AG10803 (cell line): ENCODE measurements at places on chromosomes 11 and 22.

DNA sequence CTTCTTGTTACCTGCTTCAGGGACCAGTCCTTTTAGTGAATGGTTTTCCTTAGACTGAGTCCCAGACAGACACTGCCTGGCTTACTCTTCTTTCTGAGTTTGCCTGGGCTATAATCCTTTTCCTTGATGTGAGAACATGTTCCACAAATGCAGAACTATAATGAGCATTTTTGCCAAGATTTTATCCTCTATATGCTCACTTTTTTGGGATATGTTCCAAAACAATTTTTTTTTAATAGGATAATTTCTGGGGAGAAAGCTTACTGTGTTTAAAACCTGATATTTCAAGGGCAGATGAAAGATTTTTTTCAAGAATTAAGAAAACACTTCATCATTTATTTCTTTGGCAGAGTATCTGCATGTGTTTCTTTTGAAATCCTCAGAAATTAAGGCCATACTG is 110.0 kb upstream of the TENM4 start:
- no peak for DNase-seq

GRCh38 chr11:26765323-26765722 is 43.5 kb upstream of the SLC5A12 start:
- DNase-seq, result no peak

DNA sequence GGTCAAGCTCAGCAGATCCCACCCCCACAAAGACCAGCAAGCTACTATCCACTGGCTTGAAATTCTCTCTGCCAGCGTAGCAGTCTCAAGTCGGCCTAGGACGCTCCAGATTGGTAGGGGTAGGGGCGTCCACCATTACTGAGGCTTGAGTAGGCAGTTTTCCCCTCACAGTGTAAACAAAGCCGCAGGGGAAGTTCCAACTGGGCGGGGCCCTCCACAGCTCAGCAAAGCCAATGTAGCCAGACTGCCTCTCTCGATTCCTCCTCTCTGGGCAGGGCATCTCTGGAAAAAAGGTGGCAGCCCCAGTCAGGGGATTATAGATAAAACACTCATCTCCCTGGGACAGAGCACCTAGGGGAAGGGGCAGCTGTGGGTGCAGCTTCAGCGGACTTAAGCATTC is 1064.9 kb upstream of the TENM4 start:
- no peak for DNase-seq

DNA sequence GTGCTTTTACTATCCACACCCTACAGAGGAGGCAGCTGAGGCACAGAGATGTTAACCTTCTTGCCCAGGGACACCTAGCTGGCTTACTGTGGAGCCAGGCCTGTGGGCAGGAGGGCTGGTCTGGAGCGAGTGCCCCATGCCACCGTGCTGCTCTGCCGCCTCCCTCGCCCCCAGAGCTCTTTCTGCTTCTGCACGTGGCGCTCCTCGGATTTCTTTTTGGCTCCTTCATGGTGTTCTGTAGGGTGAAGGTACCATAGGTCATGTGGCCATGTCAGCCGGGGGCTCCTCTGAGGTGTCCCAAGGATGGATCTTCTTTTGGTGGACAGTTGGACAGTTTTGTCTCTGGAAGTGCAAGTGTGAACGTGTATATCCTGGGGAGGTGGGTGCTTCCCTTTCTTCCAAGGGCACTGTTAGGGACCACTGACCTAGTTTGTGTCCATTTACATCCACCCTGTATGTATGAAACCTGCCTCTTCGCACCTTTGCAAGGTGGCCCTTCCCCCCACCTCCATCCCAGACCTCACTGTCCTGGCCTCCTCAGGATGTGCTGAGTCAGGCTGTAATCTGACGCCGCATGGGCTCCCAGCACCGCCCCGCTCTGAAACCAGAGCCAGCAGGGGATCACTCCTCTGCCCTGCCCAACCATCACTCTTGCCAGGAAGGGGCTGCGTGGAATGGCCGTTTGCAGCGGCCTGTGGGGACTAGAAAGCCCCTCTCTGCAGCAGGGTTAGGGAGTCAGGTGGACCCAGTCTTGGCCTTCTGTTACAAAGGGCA is 31.7 kb downstream of the POLR3H start:
- DNase-seq, result peak; percentile 50

DNA sequence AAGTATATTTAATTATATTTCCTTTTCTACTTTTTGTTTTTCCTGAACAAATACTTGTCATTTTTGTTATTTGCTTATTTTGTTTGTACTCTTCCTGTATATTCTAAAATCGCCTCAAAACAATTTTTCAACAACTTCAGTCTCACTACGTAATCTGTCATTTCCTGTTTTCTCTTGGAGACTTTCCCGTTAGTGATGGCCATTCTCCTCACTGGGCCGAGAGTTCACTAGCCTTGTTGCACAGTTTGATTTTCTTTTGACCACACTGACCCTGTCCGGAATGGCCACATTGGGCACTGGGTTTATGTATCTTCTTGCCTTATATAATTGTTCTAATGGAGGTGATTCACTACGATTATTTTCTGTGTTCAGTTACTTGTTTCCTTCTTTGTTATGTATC is 726.1 kb downstream of the FAM181B start:
- no peak for DNase-seq

- DNase-seq, result peak; percentile 68
Measured at GRCh38 chr11:10192036-10192435, 102.0 kb downstream of the SBF2 start.

DNA sequence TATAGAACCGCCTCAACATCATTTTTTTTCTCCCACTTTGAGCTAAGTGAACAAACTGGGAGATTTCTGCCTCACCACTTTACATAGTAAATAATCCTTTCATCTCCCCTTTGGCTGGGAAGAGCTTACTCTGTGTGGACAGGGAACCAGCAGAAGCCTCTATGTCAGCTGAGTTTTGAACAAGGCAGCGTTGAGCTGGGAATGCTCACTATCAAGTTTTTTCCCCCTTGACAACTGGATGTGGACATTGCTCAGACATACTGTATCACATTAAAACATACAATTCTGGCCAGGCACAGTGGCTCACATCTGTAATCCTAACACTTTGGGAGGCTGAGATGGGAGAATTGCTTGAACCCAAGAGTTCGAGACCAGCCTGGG is 46.0 kb downstream of the AHNAK start:
- no peak for DNase-seq

GRCh38 chr11:66680966-66681645 is 3.4 kb upstream of the RBM4B start:
- no peak for DNase-seq

DNA sequence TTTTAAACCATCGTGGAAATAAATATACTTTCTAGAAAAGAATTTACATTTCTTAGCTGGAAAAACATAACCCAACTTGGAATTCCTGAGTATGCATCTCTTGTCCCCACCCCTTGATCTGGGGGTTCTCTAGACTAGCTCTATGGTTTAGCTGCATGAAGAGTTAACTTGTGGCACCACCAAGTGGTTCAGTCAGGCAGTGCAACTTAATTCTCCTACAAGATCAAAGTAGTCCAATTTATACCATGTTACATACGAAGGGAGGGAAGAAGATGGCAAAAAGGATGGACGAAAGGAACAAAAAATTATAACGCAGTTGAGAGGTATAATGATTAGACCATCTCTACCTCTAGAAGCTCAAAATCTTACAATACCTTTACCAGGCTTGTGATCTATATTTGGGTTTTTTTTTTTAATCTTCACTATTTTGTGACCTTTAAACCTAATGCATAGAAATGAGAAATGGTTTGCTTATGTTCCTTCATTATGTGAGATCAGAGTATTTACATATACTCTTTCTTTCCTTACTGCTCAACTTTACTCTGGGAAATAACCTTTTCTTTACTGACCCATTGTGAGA is 28.5 kb upstream of the ALKBH3 start:
- DNase-seq, result peak; percentile 79

GRCh38 chr22:50734343-50734771 is 3.6 kb upstream of the ACR start:
- DNase-seq, result no peak

DNA sequence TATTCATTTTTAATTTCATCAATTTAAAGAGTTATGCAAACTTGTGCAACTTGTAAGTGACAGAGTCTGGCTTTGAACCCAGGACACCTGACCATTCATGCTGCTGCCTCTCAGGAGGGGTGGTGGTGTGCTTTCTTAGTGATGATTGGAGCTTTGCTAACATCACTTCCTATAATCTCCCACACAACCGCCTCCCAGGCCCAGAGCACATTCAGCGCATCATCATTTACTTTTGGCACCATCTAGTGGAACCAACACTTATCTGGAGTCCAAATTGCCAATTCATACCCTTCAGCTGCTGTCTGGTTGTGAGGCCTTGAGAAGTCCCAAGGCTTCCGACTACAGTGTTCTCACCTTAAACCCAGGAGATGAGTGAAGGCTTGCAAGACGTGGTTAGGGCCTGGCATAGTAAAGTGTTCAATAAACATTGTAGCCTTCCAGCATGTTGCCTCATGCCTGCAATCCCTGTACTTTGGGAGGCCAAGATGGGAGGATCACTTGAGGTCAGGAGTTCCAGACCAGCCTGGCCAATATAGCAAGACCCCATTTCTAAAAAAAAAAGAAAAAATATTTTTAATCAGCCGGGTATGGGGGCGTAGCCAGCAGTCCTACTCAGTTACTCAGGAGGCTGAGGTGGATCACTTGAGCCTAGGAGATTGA is 1.1 kb upstream of the TTLL1 start:
- peak; percentile 89 for DNase-seq

DNA sequence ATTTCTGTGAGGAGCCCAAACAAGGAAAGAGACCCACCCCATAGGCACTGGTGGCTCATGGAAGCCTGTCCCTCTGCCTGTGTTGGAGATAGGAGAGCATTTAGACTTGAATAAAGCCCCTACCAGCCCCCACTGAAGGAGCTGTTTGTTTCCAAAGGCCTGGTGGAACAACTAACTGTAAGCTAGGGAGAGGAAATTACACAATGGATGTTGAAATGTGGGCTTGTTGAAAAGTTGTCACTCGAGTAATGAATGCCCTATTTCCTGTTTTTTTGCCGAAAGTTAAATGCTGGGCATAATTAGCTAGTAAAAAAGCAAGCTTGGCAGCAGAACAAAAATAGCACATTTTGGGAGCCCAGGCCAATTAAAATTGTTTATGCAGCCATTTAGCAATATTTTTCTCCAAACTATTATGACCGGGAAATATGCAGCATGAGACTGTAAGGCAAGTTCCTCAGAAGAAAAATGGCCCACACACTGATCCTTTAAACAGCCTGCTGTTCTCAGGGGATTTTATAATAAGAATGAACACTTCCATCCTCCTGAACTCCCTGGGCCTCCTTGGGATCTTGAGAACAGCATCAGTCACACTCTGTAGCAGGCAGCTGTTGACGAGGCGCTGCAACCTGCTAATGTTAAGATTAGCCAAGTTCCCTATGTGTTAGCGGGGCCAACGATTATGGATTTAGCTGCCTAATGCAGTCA is 38.6 kb upstream of the LMO2 start:
- peak; percentile 81 for DNase-seq

- no peak for DNase-seq
Measured at GRCh38 chr22:30249049-30250038, 2.8 kb upstream of the LIF start.

DNA sequence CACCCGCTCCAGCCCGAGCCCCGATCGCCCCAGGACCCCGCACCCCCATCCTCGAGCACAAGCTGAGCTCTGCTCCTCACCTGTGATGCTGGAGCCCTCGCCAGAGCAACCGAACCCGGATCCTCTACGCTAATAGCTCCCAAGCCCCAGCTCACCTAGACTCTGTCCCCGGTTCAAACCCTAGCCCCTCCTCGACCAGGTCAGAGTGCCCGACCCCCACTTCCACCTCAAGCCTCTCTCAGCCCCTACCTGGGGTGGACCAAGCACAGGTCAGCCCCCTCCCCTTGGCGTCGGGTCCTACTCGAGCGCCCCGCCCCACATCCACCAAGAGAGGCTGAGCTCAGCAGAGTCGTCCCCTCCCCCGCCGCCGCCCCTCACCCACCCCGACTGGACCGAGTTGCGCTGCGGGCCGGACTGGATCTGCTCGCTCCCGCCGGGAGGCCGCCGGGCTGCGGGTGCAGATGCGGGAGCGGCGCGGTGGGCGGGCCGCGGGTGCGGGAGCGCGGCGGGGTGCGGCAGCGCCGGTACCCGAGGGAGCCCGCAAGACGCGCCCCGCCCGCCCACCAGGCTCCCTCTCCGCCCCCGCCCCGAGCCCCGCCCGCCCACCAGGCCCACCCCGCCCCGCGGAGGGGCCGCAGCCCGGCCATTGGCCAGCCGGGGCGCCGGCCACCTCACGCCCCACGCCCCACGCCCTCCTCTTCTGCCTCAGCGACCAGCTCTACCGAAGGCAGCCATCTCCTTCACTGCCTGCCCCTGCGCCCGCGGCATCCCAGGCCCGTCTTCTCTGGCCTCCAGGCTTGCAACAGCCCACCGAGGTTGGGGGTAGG is 577 bp upstream of the DKK3 start:
- DNase-seq, result peak; percentile 47

DNA sequence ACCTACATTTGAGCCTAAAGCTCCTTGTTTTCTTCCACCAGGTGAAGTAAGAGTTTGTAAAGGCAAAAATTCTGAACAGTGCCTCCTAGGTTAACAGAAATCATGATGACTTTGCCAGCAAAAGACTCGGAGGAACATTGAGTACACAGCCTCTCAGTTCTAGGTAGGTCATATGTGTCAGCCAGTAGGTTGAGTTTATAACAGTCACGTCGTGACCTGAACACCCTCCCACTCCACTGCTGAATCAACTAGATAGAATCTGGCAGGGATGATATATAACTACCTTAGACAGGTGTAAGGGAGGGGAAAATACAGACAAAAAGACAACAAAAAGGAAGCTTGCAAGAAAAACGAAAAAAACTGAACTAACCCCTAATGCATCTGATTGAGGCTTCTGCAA is 12.8 kb upstream of the ASPHD2 start:
- no peak for DNase-seq

GRCh38 chr22:44026630-44027511 is 2.8 kb downstream of the PARVB start:
- peak; percentile 61 for DNase-seq

- no peak for DNase-seq
Measured at GRCh38 chr11:62144641-62145255, 20.9 kb downstream of the INCENP start.

- no peak for DNase-seq
Measured at GRCh38 chr11:45083544-45084087, 62.8 kb upstream of the PRDM11 start.

GRCh38 chr11:132671851-132672370 is 860.4 kb downstream of the OPCML start:
- peak; percentile 17 for DNase-seq

GRCh38 chr22:46636221-46637002 is 16.2 kb downstream of the GRAMD4 start:
- DNase-seq, result no peak

DNA sequence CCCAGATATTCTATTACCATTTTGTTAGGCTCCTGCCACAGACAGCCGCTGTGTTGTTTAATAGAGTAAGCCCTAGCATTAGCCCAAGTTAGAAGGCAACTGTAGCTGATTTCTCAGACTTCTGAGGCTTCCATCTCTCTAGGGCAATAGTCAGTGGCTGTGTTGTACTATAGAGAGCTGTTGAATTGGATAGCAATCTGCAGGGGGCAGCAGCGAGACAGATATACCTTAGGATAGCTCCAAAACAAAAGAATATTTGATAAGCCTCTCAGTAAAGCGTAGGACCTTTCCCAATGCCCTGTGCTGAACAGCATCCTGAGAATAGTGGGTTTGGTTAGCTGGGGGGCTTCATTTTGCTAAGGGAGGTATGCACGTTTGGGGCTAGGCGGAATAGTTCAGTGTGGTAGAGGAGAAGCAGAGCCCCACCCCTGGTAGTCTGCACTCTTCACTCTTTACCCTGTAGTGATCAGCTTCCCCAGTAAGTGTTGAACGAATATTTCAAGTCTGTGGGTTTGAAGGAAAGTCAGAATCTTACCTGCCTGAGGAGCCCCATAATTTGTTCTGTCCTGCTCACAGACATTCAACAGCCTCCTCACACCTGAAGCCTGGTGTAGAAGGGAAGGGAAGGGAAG is 515.1 kb downstream of the INSC start:
- no peak for DNase-seq

- DNase-seq, result peak; percentile 86
Measured at GRCh38 chr11:68003846-68004550, at the start of gene UNC93B1. TSS of gene UNC93B1 (minus strand) at chr11:68004097. CDS start at chr11:68004043, 54 bp downstream.
